H1 (cell line): ENCODE measurements at places on chromosomes 7 and 10. TPM values are rescaled to one million over a fixed set of nuclear protein-coding genes. Genes with fewer than 3 reads are reported as not detected.

The FAM237B gene
- total RNA-seq = not detected in 2 replicates

The ATP5MK gene
- total RNA-seq = 312 and 339 TPM in 2 replicates

The ALKBH4 gene
- total RNA-seq = 16.6 and 17.7 TPM in 2 replicates

The CPA1 gene
- total RNA-seq = not detected in 2 replicates

The DOCK1 gene
- total RNA-seq = 53.0 and 54.4 TPM in 2 replicates

The NFE2L3 gene
- total RNA-seq = 62.6 and 64.9 TPM in 2 replicates

The MDFIC gene
- 11.4 TPM in 2 replicates for total RNA-seq
